NCI-H1694 treated with DMSO at 0.1 percent for 48 hours (cell line): ENCODE measurements at places on chromosomes 4 and X.
A peak's percentile ranks its signal among the peaks of the same experiment; 100 is the strongest.

GRCh38 chr4:113904877-113905276 is 74.6 kb downstream of the ARSJ start:
- DNase-seq, result no peak

DNA sequence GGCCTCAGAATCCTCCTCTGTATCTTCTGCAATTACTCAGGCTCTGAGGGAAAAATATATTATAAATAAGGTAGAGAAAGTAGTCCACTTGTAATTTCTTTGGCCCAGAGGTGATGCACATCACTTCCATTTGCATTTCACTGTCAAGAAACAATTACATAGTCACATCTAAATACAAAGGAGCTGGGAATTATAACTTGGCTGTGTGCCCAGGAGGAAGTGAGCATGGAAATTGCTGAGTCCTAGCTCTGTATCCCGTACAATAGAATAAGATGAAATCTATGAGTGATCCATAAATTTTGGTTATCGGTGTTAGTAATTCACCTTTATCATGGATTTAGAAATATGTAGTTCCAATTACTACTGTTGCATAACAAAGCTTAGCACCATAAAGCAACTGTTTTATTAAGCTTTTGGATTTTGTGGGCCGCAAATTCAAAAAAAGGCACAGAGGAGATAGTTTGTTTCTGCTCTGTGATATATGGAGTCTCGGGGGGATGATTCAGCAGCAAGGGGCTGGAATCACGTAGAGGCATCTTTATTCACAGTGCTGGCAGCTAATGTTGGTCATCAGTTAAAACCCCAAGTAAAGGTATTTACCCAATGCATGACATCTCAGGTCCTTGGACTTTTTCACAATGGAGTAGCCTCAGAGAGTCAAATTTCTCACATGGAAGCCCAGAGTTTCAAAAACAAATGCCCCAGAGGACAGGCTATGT is 241.4 kb upstream of the GALNT7 start:
- DNase-seq, result no peak

- no peak for DNase-seq
Measured at GRCh38 chr4:119906277-119906676, 160.4 kb downstream of the MAD2L1 start.

DNA sequence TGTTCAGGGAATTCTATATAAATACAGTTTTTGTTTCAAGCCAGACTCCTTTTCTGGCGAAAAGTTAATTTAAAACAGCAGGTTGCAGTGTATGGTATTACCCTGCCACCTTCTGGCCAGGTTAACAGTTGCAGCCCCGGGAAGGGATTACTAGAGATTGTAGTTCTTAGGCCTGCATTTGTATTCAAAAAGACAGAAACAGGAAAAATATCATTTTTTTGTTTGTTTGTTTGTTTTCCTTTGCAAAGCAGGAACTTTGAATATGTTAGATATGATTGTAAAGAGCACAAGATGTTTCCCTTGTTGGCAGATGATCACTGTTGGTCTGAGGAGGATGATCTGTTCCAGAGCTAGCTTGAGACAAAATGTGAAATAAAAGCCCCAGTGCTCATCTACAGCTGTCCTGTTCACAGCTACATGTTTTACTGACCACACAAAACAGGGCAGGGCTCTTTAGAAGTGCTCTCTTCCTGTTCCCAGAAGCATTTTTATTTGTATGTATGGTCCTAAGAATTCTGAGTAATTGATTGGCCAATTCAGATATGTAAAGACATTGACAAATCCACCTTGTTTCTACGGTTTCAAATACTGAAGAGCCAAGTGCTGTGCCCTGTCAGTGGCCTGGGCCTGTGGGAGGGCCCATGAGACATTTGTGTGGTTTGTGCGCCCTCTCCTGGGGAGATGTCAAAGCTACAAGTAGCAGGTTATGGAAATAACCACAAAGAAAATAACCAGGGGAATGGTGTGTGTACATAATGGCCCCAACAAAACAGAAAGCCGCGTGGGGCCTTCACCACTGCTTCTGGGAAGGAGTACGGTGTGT is 57.9 kb downstream of the CLDN22 start:
- peak; percentile 24 for DNase-seq

- DNase-seq, result no peak
Measured at GRCh38 chrX:153884590-153884989, 1.4 kb downstream of the L1CAM start.
